ENCODE measurements at places on chromosomes 16 and 17.

DNA sequence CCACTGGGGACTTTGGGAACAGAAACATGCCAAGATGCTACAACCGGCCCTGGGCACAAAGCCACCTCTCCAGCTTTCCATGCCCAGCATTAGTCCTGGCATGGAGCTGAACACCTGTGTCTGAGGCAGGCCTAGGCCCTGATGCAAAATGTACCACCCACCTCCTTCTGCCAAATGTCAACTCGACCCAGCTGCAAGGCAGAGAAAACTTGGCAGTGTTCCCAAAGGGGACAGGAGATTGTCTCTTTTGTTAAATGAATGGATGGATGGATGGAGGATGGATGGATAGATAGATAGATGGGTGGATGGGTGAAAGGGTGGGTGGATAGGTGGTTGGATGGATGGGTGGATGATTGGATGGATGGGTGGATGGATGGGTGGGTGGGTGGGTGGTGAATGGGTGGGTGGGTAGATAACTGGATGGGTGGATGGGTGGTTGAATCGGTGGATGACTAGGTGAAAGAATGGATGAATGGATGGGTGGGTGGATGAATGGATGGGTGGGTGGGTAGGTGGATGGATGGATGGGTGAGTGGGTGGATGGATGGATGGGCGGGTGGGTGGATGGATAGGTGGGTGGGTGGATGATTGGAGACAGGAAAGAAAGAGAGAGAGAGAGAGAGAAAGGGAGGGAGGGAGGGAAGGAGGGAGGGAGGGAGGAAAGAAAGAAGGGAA is 73.4 kb upstream of the TNRC6C start:
- DNase-seq, result no peak

GRCh38 chr16:53071748-53072301 is 17.0 kb downstream of the CHD9 start:
- DNase-seq, result no peak

DNA sequence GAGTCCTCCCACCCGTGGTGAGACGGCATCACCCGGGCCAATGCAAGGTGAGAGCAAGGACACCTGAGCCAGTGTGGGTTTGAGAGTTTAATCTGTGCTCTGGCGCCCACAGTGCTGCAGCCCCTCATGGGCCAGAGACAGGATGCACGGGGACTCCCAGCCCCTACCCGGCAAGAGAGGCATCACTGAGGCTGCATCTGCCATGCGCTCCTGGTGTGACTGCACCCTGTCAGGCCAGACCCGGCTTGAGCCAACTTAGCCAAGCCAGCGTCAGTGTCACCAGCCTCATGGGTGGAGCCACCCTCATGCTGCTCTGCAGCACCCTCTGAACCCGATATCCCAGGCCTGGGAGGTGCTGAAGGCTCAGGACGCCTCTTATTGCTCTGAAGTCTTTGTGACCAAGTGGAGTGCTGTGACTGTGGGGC is 1.3 kb upstream of the BRICD5 start:
- no peak for DNase-seq

DNA sequence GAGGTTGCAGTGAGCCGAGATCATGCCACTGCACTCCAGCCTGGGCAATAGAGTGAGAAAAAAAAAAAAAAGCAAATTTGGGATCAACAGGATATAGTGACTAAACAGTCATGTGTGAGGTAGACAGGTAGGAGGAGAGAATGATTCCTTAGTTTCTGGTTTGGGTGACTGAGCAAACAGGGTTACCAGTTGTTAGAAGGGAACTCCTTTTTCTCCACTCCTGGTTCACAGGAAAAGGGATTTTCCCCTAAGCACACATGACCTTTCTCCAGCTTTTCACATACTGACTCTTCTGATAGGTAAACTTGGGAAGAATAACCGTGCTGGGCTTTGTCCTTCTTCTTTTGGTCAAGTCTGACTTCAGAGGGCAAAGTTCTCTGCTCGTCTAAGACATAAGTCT is 17.3 kb upstream of the WSCD1 start:
- no peak for DNase-seq

- no peak for DNase-seq
Observed at GRCh38 chr17:36459601-36460000, 26.9 kb upstream of the ZNHIT3 start.

GRCh38 chr16:66135421-66135831 is 231.1 kb upstream of the CDH5 start:
- no peak for DNase-seq

DNA sequence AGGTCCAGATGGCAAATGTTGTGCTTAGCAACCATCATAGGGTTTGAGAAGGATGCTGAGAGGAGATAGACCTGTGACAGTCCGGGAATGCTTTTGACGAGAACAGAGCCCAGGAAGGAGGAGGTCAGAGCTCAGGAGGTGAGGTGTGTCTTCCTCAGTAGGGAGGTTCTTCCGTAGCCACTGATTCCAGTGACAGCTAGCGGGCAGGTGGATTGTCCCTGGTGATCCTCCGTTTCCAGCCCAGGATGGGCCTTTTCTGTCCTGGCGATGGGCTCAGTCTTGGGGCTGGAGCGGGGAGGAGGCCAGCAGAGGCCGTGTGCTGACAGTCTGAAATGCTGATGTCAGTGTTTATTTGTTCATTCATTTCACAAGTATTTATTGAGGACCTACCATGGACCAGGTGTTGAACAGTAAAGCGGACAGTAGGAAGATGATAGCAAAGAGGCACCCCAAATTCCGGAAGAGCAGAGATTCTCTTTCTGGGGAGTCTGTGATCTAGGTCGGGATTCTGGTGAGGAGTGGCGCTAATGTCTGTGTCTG is 38.8 kb downstream of the KIAA0513 start:
- DNase-seq, result no peak

DNA sequence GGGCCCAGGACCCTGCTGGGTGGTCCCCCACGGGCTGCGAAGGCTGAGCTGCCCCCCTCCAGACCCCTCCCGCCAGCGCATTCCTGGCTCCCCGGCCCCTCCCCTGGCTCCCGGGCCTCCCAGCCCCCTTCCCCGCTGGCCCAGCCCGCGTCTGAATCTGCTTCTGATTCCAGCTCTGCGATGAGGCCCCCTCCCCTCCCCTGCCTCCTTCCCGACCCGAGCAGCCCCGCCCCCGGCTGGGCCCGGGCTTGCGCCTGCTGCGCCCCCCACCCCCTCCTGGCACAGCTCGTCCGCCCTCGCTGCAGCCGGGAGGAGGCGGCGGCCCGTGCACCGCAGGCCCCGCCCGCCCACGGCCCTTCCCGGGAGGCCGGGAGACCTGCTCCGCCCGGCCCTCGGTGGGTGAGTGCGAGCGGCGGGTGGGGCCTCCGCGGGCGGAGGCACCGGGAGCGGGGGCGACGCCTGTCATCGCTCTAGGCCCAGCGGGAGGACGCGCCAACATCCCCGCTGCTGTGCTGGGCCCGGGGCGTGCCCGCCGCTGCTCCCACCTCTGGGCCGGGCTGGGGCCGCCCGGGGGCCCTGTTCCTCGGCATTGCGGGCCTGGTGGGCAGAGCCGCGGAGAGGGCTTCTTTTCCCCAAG is at the start of gene NTN3:
Gene NTN3, plus strand, starts transcription at position 282 of the 637 bp plus-strand sequence. CDS start 405 bp downstream, outside the sequence.
- DNase-seq, result no peak

DNA sequence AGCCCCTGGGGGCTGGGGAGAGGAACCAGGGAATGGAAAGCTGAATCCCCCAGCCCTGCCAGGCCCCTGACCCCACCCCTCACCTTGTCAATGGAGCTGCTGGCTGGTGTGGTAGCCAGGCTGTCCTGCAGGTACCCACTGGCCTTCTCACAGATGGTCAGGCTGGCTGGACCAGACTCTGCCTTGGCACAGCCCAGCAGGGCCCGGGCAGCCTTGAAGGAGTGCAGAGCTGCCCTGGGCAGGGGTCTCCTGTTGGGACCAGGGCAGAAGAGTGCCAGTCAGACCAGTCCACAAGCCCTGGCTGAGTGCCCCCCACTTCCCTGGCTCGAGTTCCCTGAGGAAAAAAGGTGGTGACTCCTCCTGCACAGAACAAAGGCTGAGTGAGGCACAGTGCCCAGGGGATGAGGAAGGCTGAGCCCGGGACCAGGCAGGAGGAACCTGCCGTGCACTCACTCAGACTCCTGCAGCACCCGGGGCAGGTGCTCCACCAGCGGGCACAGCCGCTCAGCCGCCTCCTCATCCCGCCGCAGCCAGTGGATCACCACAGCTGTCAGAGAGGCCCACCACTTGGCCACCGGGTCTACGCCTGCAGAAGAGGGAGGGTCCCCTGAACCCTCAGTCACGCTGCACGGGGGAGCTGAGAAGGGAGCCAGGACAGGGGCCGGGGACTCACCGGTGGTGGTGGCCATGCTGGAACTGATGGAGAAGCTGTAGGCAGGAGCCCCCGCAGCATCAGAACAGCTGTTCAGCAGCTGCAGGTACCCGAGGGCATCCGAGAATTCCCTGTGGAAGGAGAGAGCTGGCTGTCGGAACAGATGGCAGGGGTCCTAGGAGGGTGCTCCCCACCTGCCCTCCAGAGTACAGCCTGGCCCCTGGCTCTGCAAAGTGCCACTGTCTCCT is 22.4 kb downstream of the SREBF1 start:
- DNase-seq, result no peak

DNA sequence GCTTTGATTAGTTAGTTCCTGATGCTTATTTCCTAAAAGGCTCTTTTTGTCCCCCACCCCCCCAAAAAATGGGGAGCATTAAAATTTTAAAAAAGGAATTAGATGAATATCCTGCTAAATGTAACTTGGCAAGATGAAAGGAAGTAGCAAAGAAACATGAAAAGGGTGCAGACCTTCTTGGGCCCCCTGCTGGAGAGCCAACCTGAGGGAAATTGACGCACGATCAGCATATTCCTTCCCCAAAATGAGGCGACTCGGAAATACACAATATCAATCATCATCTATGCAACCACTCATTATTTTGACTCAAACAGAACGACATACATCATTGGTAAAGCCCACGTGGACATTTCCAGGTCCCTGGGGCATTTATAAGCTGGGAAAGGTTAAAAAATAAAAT is 59.7 kb downstream of the GRIN2A start:
- DNase-seq, result no peak

DNA sequence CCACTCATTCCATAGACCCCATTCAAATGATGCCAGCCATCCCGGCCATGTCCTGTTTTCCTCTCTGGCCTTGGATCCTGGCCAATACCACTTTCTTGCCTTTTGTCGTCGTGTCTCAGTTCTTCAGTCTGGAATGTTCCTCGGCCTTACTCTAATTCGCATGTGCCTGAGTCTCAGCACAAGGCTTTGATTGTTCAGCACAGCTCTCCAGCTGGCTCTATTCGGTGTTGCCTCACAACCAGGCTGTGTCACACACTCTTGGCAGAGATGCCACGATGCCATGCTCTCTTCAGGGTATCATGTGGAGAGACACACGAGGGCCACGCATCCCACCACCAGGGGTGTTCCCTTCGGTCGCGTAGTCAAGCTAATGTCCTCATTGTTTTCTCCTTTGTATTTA is 1.8 kb upstream of the VPS4A start:
- DNase-seq, result no peak

DNA sequence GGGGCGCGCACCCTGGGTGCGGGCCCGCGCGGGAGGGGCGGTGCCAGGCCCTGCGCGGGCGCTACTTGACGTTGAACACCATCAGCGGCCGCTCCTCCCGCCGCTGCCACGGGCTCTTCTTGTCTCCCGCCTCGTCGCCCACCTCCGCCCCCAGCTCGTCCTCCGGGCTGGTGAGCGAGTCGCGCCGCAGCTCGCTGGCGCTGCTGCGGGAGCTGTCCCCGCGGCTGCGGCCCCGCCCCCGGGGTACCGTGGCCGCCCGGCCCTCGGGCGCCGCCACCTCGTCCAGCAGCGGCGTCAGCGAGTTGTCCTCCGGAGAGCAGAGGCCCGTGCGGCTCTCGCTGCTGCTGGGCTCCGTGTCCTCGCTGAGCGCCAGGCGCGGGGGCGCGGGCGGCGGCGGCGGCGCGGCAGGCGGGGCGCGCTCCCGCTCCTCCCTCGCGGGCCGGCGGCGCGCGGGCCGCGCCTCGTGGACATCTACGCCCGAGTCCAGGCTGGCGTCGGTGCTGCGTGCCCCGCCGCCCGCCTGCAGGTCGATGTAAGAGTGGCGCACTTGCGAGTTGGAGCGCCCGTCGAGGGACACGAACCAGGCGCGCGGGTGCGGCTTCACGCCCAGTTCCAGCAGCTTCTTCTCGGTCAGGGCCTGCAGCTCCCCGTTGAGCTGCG is 8.7 kb downstream of the GRN start:
- DNase-seq, result no peak

DNA sequence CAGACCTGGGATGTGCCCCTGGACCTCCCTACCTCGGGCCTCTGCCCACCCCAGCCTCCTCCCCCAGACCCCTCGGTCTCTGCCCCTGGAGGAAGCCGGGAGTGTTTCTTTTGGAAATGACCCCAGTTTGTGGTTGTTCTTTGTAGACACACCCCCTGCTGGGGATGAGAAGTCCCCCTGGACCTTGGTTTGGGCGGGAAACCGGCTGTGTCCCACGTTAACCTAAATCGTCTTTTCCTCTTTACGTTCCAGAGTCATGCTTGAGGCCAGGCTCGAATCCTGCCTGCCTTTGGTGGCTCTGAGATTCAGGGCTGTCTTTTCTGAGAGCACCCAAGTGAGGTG is 116.6 kb downstream of the METRNL start:
- no peak for DNase-seq

Data from GOT3 (cell line).